ENCODE measurements at places on chromosomes 5 and 9.

DNA sequence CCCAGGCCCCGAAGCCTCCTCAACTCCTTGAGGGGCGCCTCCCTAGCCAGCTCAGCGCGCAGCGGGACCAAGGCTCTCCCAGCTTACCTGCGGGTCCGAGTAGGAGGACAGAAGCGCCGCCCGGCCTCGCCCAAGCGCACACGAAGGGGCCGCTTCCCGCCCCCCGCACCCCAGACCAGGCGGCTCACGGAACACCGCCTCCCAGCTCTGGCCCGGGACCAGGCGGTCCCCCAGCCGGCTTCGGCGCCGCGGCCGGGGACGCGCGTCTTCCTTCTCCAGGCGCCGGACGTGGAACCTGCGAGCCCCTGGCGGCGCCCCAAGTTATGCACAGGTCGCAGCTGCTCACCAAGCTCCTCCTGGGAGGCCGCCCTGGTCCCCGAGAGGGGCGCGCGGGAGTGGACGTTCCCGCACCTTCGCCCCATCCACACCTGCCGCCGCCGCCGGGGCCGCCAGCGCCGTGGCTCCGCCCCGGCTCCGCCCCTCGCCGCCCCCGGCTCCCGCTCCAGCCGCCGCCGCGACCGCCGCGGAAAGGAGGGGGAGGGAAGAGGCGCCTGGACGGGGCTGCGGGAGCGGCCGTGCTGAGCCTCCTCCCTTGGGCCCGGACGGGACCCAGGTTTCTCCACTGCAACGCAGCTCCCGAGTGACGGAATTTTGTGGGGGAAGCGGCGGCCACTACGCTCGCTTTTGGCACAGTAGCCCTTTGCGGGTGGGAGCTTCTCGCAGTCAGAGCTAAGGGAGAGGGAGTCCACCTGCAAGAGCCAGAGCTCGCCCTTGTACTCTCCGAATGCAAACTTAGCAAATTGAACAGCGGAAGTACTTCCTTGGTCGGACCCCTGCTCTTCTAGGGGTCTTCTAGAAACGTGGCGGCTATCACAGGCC is 77.5 kb upstream of the IFNE start:
- DNase-seq, result no peak

GRCh38 chr9:36499174-36499890 is 73.4 kb upstream of the MELK start:
- no peak for DNase-seq

GRCh38 chr5:95285409-95285755 is 488 bp upstream of the MCTP1 start:
- no peak for DNase-seq

- no peak for DNase-seq
Measured at GRCh38 chr9:136239135-136239982, 6.3 kb downstream of the QSOX2 start.

DNA sequence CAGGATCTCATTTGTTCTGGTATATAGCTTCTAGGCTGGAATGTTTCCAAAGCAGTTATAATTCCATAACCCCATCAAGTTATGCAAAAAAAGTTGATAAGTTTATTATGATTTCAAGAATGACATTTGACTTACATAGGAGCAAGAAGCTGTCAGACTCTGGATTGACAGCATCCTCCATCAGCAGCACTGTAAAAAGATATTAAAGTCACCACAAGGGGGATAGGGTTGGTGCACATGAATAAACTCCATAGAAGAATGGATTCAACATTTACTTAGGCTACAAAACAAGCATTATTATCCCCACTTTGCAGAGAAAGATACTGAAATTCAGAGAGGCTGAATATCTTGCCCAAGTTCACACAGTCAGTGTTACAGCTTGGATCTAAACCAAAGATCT is 208.9 kb upstream of the SLC30A5 start:
- no peak for DNase-seq

GRCh38 chr5:124922255-124922975 is 176.0 kb upstream of the ZNF608 start:
- DNase-seq, result no peak

- no peak for DNase-seq
Measured at GRCh38 chr5:94433397-94434163, 184.8 kb downstream of the KIAA0825 start.

DNA sequence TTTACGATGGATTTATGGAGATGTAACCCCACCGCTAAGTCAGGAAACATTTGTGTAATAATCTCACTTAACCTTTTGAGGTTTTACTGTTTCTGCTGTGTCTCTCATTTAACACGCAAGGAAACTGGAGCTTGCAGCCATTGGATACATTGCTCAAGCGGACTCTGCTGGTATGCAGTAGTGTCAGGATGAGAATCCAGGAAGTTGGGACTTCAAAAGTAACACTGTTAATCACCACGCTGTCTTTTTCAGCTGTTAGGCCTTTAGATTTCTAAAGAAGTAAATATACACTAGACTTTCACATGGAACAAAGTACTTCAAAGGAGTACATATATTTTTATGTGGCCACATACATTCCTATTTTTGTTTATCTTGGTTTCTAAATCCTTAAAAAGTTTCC is 114.7 kb downstream of the LPAR1 start:
- DNase-seq, result no peak

GRCh38 chr5:139863855-139864558 is 68.4 kb downstream of the PSD2 start:
- peak; percentile 51 for DNase-seq
